NCI-H1092 treated with DMSO at 0.1 percent for 48 hours (cell line): ENCODE measurements at places on chromosomes 1 and 21.

DNA sequence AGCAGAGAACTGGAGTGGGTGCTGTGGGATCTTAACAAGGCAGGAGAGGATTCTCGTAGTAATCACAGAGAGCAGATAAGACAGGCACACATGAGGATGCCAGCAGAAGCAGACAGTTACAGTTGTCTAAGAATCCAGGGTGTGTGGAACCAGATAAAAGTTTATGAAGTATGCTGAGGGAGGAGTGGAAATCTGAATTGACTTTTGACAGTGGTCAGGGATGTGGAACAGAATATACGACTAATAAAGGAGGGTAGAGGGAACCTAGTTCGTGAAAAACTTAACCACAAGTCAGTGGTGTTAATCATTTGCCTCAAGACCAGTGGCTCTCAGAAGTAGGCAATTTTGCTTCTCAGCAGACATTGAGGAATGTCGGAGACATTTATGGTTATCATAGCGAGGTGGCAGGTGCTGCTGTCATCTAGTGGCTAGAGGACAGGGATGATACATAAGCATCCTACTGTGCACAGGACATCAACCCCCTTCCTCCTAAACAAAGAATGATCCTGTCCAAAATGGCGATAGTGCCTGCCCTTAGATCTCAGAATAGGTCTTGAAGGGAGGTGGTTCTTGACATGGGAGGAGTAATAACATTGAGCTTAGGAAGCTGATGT, 3.0 kb downstream of the LRRC8D start:
- no peak for DNase-seq

- DNase-seq: no peak
Measured at GRCh38 chr21:31750843-31751242, 18.9 kb upstream of the SCAF4 start.

- DNase-seq: no peak
Measured at GRCh38 chr1:170134521-170134920, 11.2 kb upstream of the NTMT2 start.

DNA sequence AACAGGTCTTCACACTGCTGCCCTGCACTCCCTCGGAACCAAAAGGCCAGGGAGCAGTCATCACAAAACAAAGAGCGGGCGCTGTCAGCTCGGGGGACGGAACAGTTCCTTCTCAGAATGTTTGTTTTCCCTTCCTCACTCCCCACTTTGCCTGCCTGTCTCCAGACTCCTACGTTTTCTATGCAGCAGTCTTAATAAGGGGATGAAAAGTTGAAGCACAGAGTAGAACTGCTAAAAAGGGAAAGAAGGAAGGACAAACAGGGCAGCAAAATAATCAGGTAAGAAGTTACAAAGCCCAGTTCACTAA, 738 bp upstream of the GPR161 start:
- DNase-seq: no peak
